ENCODE measurements at places on chromosomes 3 and 15.

DNA sequence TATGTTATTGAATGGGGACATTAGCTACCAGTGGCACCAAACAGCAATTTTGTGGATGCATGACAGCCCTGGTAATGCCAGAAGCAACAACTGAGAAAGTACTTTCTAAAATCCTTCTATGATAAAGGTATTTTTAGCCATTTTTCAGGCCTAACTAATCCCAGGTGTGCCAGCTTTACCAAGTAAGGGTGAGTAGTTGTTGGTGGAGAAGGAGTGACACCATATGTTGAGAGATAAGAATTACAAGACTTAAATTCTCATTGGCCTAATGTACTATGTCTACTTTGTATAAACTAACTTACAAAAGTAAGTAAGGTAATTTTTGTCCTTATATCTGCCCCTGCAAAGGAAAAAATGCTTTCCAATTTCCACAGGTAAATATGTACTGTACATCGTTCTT, 4.1 kb upstream of the COX17 start:
- DNase-seq: no peak

DNA sequence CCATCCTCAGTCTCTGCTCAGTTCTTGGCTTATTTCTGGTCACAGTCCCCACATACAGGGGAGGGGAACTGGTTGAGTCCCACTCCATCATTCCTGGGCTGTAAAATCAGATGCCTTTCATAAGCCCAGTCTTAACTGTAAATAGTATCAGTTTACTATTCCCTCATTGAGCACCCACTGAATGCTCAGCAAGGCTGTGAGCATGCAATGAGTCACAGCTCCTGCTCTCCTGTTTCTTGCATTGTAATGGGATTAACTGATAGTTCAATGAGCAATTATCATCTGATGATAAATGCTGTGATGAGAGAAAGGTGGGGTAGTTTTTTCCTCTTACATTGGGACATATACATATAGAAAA, 113.6 kb upstream of the TPM1 start:
- peak; percentile 71 for DNase-seq

- DNase-seq: no peak
Observed at GRCh38 chr15:80152896-80153876, at the start of gene FAH. Gene FAH (plus strand): TSS chr15:80152999. CDS start chr15:80153055, 56 bp downstream.

- no peak for DNase-seq
Observed at GRCh38 chr3:116390318-116390717, 55.0 kb downstream of the LSAMP start.

- no peak for DNase-seq
Observed at GRCh38 chr15:22915866-22916515, 64.2 kb downstream of the CYFIP1 start.

- DNase-seq: peak; percentile 46
Observed at GRCh38 chr3:186107215-186108105, 1.4 kb downstream of the ETV5 start.

- DNase-seq: peak; percentile 53
Observed at GRCh38 chr3:124559846-124560574, 170.2 kb upstream of the UMPS start.

GRCh38 chr3:66723231-66723630, 222.4 kb upstream of the LRIG1 start:
- no peak for DNase-seq

- DNase-seq: no peak
Observed at GRCh38 chr3:170712336-170712735, 126.5 kb upstream of the SLC7A14 start.

GRCh38 chr3:16768956-16769355, 115.8 kb upstream of the PLCL2 start:
- no peak for DNase-seq

DNA sequence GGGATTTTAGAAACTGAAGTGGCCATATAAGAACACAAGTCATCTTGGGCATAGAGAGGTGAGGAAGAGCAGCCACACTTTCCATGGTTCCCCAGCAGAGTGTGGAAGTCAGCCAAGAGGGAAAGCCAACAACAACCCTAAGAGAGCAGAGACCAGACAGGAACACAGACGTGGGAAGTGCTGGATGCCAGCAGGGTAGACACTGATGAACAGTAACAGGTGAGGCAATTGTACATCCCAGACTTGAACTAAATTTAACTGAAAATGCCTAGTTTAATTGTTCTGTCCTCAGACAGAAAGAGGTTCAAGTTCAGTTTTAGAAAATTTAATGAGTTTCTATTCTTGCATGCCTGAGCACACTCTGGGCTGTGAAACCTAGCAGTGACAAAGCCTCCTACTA, 212.1 kb downstream of the ATP8B4 start:
- peak; percentile 53 for DNase-seq

DNA sequence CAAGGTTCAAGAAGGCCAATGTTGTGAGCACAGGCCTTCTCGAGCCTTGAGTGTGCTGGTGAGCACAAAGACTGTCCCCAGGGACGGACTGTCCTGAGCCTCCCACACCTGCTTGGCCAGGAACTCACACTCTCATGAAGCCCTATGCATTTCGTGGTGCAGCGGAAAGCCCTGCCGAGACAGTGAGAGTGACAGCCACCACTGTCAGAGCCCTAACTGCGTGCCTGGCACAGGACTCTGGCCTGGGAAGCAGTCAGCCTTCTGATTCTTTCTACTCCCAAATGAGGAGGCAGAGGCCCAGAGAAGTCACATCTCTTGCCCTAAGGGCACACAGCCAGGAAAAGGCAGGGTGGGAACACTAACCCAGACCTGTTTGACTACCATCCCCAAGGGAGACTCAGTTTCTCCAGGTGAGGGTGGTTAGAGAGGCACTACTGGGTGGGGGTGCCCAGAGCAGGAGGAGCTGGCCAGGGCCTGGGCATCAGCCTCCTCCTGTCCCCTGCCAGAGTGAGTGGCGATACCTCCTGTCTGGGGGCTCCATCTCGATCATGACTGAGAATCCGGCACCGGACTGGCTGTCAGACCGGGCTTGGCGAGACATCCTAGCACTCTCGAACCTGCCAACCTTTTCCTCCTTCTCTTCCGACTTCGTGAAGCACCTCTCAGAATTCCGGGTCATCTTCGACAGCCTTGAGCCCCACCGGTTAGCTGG, 50.8 kb downstream of the SEMA3G start:
- no peak for DNase-seq

GRCh38 chr3:32575451-32576113, 4.9 kb upstream of the DYNC1LI1 start:
- no peak for DNase-seq

GRCh38 chr15:34336991-34337556, 507 bp downstream of the SLC12A6 start:
- DNase-seq: no peak

DNA sequence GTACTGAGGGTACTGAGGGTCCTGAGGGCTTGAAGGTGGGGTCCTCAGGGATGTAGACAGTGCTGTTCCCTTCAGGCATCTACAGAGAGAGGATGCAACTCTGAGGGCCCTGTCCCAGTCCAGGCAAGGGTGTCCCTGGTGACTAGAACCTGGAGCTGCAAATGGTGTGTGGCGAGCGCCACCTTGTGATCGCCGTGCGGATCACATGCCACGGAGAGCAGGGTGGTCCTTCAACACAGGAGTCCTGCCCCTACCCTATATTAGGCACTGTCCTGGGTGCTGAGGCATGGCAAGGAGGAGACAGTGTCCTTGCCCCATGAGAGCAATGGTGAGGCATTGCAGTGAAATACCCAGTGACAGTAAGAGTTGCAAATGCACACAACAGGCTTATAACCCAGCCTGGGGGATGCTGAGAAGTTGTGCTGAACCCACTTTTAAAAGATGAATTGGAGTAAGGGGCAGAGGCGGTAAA, 23.6 kb downstream of the RHCG start:
- DNase-seq: no peak

GRCh38 chr3:189477614-189478013, 153.6 kb upstream of the TP63 start:
- DNase-seq: no peak

DNA sequence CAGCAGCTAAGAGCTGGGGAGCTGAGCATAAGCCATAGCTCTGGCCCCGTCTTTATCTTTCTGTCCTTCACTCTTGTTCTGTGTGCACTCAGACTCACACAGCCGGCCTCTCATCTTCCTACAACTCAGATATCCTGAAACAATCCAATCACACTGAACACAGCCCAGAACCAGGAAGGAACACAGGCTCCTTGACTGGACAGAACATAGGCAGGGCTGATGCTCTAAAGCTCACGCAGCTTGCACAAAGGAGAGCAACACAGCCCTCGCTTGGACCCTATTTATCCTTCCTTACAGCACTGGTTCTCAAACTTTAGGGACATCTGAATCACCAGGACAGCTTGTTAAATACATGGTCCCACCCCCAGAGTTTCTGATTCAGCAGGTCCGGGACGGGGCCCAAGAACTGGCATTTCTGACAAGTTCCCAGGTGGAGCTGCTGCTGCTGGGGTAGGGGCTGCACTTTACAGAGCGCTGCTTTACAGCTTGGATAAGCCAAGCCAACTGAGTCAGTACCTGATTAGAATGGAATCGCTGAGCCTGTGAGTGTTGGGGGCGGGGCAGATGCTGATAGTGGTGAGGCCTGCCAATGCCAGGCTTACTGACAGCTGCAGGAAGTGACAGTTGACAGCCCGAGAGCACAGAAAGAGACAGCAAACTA, 65.1 kb downstream of the MRPL46 start:
- DNase-seq: no peak

- DNase-seq: no peak
Observed at GRCh38 chr15:36653851-36654250, 74.4 kb downstream of the CDIN1 start.

GRCh38 chr3:65144791-65145351, 457.1 kb upstream of the ADAMTS9 start:
- no peak for DNase-seq

DNA sequence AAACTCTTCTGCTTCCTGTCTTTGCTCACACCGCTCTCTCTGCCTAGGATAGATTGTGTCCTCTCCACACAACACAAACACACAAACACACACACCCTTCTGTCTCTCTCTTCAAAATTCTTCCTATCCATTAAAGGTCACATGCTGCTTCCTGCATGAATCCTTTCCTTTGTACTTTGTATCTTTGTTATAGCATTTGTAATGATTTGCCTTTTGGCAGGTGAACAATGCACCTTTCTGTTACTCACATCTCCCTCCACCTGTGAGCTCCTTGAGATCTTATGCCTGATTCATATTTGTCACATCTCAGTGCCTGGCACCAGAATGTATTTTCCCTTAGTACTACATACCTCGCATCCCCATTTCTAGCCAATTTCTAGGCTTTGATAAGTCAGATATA, 251.4 kb upstream of the UMPS start:
- DNase-seq: no peak

DNA sequence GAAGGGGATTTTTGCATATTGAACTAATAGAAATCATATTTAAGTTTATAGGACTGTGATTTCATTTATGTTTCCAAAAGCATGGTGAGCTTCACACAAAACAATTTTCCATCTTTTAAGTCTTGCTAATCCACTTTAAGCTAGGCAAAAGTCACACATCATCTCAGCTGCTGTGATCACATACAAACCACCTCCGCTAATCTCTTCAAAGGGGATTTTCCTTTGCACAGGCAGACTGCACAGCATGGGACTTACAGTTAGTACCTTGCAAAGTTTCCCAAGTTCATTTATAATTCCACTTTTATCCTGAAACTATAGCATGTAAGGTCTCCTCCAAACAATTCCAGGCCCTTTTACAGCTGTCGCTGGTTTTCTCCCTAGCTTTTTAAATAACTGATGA, 225.1 kb upstream of the CNTN3 start:
- no peak for DNase-seq

DNA sequence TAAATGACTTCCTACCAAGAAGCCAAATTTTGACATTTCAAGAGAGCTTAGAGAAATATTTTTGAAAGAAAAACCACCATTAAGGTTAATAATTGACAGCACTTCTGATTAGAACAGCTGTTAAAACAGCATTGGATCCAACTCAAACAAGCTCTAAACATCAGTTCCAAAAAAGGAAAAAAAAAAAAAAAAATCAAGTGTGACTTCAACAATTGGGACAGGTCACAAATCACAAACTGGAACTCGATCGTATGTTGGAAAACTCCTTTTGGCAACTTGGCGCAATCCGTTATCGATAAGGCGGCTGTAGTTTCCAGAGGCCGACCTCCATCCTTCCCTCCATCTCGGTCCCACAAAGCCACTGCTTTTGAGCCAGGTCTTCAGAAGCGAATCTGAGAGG, 17.8 kb downstream of the TLE3 start:
- no peak for DNase-seq

DNA sequence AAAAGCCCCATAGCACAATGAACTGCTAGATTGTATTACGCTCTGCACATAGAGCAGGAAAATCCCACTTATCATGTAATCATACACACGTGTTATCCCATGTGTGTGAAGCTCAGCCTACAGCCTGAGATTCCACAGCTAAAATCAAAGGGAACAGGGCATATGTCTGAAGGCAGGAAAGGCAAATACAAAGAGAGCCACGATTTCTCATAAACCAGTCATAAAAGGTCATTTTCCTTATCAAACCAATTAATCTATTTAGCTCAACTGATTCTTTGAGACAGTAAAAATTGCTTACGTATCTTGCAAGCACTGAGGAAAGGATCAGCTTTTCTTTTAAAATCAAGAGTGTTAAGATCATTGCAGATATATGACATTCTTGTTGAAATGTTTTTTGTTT, 199.5 kb upstream of the TBL1XR1 start:
- no peak for DNase-seq

- DNase-seq: no peak
Observed at GRCh38 chr3:105397974-105398373, 31.3 kb downstream of the ALCAM start.

DNA sequence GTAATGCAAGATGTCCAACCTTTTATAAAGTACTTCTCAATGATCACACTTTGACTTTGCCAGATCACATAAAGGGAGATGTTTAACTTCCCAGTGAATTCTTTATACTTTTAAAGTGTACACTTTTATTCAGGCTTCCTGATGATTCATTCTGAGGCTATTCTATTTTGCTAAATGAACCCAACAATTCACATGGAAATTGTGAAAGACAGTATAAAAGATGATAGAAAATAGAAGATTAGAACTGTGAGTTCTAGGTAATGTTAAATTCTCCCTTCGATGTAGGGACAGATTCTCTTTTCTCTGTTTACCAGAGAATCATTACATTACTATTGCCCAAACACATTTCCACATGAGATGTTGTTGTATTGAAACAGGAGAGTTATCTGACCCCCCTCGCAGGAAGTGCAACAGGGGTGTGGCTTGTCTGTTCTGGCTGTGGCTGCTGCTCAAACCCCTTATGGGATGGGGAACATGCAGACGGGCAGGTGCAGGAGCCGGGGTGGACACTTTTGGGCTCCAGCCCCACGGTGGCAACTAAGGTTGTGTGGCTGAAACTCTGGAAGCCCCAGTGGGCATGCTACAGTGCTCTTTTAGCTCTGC, 131.3 kb upstream of the LRTM1 start:
- DNase-seq: no peak

GRCh38 chr3:128494367-128494650, 1.3 kb upstream of the GATA2 start:
- no peak for DNase-seq

GRCh38 chr15:95626501-95627361, 703.8 kb upstream of the NR2F2 start:
- no peak for DNase-seq

DNA sequence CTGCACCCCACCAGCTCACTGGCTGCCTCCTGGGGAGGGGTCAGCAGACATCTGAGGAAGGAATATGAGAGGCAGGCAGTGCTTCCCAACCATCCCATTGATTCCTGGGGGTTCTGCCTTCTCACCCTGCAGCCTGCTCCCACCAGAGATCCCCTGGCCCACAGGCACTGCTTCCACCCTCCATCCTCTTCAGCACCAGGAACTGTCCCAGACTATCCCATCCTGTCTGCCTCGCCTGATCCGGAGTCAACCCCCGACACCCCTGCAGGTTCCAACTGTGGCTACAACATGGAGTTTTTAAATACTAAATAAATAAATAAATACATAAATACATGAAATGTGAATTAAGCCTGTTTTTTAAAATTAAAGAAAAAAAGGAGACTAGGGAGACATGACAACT, 43.6 kb downstream of the CACNA2D2 start:
- DNase-seq: no peak
